Muscle of leg (tissue), 16 donors: ENCODE measurements at places on chromosomes 1 and 21.

DNA sequence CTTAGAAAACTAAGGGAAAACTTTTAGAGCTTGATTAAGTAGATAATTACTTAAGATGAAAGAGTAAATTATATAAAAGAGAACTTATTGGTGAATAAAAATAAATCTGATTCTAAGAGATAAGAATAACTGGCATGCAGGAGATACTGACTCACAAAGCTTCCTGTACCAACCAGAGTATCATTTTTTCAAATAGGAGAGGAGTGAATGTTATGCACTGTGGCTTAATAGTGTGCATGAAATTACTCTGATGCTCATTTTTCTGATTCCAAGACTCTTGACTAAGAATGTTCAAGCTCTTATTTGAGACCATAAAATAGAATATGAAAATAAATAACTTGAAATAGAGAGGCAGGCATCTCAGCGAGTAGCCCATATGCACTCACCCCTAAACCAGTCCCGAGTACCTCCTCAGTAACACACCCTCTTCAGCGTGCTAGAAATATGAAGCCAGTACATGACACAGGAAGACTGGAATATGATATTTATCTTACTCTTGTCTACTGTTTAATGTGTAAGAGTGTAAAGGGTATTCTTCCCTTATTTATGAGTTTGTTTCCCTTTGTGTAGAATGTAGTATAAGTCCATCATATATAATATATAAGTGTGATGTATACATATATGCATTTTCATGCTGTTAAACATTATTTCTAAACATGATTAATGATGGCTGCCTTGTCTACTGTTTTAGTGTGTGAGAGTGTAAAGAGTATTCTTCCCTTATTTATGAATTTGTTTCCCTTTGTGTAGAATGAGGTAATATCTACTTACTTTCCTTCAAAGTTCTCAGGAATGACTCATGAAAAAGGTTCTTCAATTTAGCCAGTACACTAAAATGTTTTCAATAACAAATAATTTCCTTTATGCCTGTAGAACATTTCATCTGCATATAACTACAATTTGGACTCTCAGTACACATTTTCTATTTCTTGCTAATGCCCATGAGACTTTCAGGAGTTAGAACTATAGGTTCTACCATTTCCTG, 99.2 kb upstream of the PALMD start:
- DNase-seq = no peak

GRCh38 chr21:16377857-16378256, 648.1 kb downstream of the USP25 start:
- DNase-seq = no peak

GRCh38 chr21:43757601-43758000, 18.5 kb downstream of the CSTB start:
- no peak for DNase-seq

DNA sequence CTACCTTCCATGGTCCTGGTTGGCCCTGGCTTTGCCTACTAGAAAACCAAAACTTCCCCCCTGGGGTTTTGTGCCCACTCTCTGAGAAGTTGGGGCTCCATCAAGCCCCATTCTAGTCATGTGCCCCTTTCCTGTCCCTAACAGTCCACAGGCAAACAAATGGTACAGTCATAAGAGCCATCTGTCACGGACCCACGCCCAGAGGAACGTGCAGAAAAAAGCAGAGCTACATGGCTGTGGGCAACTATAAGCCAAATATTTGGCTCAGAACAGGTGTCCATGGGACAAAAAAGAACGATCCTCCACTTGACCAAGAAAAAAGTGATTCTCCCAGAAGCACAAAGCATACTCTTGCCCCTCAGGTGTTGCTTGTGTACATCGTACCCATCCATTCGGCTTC, 14.6 kb upstream of the TRNAU1AP start:
- DNase-seq = peak; percentile 22

- no peak for DNase-seq
Measured at GRCh38 chr1:44076066-44076465, 42.6 kb upstream of the KLF17 start.

- no peak for DNase-seq
Measured at GRCh38 chr1:202162047-202162417, 1.6 kb upstream of the PTPN7 start.

DNA sequence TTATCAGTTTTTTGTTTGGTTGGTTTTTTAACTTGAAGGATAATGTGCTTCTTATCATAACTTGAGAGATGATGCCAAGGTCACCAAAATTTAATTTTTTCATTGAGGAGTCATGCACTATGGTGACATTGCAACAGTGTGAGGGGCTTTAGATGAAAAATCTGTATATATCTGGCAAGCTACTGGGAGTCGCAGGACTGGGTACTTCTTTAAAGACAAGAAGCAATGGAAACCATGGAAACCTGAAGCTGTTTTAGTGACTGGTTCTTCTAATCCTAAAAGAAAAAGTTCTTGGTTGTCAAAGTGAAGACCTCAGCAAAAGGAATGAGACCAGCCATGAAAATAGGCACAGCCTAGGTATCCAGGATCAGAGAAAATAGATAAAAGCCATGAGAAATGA, 31.1 kb downstream of the ZC3H11B start:
- DNase-seq = no peak

GRCh38 chr1:69256036-69256435, 311.7 kb upstream of the LRRC7 start:
- no peak for DNase-seq

DNA sequence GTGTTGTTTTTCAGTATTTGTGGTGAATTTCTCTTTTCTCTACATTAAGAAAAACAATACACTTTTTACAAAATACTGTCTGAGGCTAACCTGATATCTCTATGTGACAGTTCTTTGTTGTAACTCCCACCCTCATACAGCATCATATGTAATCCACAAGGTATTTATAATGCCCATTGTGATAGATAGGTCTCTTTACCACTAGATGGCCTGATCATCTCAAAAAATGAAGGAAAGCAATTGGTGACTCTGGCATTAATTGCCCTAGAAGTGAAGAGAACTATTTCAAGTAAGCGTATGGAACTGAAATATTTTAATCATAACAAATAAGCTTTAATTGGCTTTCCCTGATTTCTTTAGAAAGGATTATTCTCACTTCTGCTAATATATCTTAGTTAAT, 36.2 kb upstream of the HFM1 start:
- DNase-seq = peak; percentile 13
